RWPE2 (cell line): ENCODE measurements at places on chromosomes 7 and 10.

- H3K4me1 ChIP-seq: peaks cover 48% of the 10 kb centered on the region
- H3K27ac ChIP-seq: peak overlapping the region; percentile 58
- no peak for DNase-seq
These were observed 6.7 kb downstream of the SKAP2 start for GRCh38 chr7:26857506-26858240.

DNA sequence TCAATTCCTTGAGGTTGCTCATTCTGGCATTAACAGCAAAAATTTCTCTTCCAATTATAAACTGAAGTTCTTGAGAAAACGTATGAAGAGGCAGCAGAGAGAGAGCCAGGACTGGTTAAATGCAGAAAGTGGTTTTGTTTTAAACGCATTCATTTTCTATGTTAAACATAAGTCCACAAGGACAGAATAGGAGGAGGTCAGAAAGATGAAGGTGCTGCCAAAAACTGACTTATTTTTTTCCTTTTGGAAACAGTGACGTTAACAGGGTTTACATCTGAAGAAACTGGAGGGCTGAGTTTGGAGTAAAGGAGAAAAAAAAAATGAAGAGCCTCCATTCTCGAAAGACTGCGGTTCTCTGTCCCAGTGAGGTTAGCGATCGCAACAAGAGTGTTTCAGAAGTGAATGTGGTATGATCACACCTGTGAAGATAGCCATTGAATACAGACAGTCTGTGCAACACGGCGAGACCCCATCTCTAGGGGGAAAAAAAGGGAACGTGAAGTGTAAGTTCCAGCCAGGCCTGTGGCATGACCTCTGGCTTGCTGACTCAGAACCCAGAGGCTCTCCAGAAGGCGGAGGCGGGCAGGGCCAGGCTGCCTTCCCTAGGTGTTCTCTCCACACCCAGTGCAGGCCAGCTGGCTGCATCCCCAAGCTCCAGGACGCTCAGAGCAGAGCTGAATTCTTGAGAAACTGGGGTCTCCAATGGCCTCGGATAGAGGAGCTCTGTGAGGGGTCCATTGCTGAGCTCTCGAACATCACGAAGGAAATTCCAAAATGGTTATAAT is 84.0 kb downstream of the CHST15 start:
- no peak overlapping the region for H3K4me3 ChIP-seq
- H3K27me3 ChIP-seq: no peaks in the 10 kb centered on the region
- no peak overlapping the region for H3K27ac ChIP-seq

DNA sequence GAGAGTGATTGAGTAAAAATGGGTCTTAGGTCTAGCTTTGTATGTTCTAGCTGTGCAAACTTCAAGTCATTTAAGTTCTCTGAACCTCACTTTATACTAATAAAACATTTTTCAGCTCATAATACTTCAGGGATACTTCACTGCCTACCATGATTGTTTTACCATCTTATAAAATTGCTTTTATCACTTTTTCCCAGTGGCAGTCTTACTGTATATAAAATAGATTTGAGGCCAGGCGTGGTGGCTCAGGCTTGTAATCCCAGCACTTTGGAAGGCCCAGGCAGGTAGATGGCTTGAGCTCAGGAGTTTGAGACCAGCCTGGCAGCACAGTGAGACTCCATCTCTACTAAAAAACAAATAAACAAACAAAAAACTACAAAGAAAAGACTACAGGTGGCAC is 17.4 kb downstream of the FGL2 start:
- no peak for DNase-seq
- H3K4me3 ChIP-seq: no peak overlapping the region
- H3K27ac ChIP-seq: no peak overlapping the region
- no peaks in the 10 kb centered on the region for H3K27me3 ChIP-seq
- H3K36me3 ChIP-seq: no peaks in the 10 kb centered on the region
- H3K4me1 ChIP-seq: no peaks in the 10 kb centered on the region

- no peak for DNase-seq
- H3K27me3 ChIP-seq: no peaks in the 10 kb centered on the region
- H3K36me3 ChIP-seq: no peaks in the 10 kb centered on the region
- no peak overlapping the region for H3K27ac ChIP-seq
These were observed 287.2 kb downstream of the CAMK1D start for GRCh38 chr10:12636571-12636970.

GRCh38 chr10:35092851-35093250 is 2.7 kb upstream of the CUL2 start:
- no peaks in the 10 kb centered on the region for H3K27me3 ChIP-seq
- H3K27ac ChIP-seq: no peak overlapping the region
- peaks cover 3% of the 10 kb centered on the region for H3K36me3 ChIP-seq
- DNase-seq: no peak
- H3K4me3 ChIP-seq: no peak overlapping the region

- H3K27me3 ChIP-seq: no peaks in the 10 kb centered on the region
- no peaks in the 10 kb centered on the region for H3K4me1 ChIP-seq
- no peaks in the 10 kb centered on the region for H3K36me3 ChIP-seq
- no peak overlapping the region for H3K4me3 ChIP-seq
- H3K27ac ChIP-seq: no peak overlapping the region
These were observed 102.6 kb upstream of the SFMBT2 start for GRCh38 chr10:7513455-7513854.

DNA sequence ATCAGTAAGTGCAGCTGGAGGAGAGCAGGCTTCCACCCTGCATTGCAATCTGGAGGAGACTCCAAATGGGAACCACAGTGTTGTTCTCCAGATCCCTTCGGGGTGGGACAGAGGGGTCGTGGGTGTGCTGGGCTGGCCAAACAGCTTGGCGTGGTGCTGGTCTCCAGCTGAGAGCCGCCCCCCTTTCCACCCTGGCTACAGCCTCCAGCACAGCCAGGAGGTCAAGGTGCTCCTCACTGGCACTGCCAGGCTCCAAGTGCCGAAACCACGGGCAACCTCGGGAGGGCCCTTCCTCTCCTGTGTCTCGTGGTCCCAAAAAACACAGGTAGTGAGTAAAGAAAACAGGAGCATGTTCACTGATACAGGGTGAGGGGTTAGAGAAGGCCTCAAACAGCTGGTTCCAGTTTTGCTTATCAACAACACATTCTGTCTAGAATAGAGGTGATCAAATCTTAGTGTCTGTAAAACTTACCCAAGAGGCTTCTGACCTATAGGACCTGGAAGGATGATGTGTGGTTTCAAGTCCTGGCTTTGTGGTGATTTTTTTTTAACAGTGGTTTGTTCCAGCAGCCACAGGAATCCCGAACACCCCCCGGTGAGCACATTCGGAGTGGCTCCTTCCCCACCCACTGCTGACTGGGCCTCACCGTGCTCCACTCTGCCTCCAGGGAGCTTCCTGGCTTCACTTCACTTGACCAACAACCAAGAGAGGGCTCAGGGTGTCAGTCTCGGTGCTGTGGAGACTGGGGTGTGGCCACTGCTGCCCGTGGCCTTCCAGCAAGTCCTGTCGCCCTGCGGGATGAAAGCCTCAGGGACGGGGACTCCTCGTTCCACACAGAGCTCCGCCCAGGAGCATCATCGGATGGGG is 31.2 kb upstream of the EN2 start:
- H3K4me1 ChIP-seq: no peaks in the 10 kb centered on the region
- H3K27ac ChIP-seq: no peak overlapping the region
- peaks cover 69% of the 10 kb centered on the region for H3K27me3 ChIP-seq
- H3K4me3 ChIP-seq: no peak overlapping the region
